ENCODE measurements at places on chromosomes 1 and 21.

DNA sequence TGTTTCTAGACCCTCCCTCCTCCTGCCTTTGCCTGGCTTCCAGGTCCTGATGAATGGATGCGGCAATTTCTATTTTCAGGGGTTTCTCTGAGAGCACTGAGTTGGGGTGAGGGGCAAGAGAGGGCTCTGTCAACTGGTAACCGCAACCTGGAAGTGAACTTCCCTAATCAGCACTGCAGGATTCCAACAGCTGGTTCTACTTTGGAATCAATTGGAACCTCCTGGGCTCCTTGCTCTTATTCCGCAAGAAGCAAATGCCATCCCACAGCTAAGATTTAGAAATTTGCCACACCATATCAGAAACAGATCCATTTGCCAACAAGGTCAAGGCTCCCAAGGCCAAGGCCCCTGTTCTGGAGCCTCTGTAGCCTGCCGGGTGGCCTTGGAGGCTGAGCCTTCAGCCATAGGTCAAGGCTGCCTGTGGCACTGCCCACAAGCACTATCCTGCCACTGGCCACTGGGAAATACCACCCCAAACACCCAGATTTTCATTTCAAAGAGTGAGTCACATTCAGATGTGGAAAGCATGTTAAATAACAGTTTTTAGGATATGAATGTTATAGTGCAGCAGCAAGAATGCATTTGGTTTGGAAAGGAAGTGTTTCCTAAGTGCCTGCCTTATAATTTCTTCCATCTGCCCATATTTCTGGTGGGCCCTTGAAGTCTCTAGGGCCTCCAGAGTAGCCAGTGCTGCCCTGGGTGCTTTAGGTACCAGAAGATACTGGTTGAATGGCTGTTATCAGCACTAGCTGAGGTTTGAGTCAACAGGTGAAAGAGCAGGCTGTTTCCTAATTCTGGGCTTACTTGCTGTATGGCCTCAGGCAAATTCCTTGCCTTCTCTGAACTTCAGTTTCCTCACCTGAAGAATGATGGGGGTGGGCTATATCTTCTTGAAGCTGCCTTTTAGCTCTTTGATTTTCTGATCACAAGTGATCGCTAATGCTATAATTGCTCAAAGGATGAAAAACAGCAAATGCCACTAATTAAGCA lies 56.3 kb upstream of the JUN start:
- DNase-seq: no peak

DNA sequence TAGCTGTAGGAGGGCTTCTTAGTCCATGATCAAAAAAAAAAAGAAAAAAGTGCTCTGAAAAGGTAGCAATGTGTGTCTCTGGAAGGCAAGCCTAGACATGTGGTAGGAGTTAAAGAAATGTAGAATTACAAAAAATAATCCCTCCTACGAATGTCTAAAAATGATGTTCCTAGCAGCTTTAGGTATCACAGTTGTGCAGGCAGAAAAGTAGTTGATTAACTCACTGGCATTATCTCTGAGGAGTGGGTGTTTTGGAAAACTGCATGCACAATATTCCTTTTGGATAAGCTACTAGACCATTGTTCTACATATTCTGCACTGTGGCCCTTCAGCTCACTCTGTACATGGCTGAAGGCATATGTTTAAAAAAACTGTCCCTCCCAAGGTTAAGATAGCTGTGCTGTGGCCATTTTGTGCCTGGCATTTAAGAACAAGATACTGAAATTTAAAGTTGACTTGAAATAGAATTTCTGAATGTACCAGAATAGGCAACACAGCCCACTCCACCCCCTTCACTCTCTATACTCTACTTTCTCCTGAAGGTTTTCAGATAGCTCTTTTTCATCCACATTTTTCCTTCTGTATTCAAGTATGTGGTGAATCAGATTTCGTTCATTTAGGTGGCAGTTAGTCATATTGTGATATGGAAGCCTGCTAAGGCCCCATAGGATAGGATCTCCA lies 463.9 kb upstream of the LRRC7 start:
- DNase-seq: no peak

DNA sequence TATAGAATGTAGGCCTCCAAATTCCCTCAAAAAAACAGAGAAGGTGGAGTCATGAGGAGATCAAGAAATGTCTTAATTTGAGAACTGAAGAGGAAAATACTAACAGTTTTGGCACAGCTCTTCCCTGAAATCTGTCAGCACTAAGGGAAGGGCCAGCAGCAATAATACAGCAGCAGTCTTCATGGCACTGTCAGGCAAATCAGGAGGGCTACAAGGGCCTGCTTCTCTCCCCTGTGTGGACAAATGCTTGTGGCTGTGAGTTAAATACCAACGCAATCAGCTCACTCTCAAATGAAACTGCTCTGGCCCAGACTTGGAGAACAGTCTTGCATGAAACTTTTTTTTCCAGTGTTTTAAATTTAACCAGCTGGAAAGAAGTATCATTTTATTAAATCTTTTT lies 20.5 kb upstream of the CNN3 start:
- no peak for DNase-seq

DNA sequence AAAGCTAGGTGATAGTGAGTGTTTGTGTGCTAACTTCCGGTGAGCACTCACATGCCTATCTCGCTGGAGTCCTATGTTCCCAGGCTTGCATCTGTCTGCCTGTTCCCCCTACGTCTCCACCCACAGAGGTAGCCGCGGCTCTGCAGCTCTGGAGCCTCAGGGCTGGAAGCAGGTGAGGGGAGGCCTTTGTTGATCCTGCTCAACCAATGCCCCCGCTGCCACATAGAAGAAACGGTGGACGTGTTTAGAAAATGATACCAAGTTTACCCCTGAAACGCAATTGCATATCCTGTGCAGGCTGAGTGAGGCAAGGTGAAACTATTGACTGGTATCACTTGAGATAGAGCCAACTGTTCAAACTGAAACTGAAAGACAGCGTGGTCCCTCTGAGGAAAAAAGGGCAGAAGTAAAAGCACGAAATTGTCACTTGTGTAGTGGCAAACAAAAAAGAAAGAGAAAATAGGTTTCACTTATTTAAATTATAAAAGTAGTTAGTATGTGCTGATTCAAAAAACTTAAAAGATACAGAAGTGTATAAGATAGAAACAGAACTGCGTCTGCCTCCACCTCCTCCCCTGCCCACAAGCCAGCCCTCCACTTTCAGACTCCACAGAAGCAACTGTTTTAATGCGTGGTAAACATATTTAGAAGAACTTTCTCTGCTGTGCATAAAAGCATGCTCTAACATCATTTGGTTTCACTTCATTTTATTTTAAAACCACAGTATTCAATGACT lies 38.6 kb upstream of the ETS2 start:
- peak; percentile 29 for DNase-seq

GRCh38 chr1:232626452-232626851 lies 3.5 kb downstream of the SIPA1L2 start:
- no peak for DNase-seq

DNA sequence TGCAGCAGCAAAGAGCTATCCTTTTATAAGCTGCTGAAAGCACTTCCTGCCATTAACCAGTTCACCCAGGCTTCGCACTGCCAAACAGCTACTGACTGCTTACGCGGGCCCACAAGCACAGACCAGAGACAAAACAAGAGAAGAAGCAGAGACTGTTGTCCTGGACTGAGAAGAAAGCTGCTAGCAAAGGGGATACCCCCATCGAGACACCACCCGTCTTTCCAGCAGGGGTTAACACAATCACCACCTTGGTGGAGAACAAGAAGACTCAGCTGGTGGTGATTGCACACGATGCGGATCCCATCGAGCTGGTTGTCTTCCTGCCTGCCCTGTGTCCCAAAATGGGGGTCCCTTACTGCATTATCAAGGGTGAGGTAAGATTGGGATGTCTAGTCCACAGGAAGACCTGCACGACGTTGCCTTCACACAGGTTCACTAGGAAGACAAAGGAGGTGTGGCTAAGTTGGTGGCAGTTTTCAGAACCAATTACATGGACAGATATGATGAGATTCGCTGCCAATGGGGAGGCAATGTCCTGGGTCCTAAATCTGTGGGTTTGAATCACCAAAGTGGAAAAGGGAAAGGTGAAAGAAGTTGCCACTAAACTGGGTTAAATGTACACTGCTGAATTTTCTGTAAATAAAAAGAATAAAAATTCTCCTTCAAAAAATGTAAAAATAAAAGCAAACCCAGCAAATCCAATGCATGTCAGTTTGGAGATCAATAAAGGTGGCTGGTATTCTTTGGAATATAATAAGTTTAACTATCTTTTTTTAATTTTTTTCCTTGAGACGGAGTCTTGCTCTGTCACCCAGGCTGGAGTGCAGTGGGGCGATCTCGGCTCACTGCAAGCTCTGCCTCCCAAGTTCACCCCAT lies 1.2 kb downstream of the FMO5 start:
- no peak for DNase-seq

DNA sequence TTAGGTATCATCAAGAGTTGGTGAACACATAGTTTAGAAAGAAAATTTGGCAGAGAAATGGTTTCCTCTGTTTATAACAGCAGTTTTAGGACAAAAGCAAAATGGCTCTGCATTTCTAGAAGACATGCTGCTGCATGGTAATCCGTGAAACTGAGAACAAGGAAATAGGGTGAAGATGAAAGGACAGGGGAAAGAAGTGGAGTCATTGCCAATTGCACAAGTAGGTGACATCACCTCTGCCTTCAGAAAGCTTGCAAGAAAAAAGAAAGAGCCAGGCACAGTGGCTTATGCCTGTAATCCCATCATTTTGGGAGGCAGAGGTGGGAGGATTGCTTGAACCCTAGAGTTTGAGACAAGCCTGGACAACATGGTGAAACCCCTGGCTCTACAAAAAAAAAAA lies 217.6 kb downstream of the LMX1A start:
- no peak for DNase-seq

DNA sequence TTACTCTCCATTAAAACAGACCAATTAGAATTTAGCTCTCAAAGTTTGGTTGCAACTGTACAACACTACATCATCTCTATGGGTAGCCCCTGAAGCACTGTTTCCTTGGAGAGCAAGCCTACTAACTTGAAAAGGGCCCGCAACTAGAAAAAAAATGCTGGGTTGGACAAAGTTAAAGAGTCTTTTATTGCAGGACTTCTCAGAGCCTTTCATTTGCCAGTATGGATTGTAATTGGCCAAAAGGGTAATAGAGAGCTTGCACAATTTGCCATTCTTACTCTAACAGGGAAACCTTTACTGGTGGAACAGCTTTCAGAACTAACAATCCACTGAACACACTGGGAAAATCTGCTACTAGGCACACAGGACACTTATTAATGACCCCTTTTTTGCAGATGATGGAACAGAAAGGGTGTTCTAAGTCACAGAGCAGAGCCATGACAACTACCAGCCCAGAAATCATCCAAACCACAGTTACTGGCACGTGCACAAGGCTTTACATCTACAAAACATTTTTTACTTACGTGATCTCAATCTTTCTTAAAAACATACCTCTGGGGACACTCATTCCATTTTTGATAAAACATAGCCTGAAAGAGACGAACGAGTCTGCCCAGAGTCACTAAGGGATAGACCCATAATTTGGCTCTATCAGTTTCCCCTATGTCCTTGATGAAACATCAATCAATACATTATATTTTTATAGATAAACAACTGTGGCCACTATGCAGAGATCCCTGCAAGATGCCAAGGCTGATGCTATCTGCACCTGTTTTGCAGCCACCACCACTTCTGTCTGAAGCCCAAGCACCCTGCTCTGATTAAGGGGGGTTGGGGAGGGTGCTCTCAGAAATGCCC lies 176.3 kb upstream of the EDN2 start:
- DNase-seq: no peak

DNA sequence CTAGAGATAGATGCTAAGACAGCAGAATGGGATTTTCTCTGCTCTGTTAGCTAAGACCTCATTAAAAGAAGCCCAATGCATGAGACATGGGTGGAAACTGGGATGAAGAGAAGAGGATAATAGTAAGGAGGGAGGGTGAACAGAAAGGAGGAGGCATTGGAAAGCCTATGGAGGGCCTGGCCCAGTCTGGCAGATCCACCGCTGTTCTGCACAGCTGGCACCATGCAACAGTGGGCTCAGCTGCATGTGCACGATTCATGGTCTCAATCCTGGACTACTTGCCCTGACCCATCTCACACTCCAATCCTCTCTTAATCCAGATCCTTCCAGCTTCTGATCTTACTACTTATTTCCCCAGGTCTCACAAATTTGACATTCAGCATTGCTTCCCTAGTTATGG lies 2.2 kb downstream of the PHC2 start:
- DNase-seq: no peak

DNA sequence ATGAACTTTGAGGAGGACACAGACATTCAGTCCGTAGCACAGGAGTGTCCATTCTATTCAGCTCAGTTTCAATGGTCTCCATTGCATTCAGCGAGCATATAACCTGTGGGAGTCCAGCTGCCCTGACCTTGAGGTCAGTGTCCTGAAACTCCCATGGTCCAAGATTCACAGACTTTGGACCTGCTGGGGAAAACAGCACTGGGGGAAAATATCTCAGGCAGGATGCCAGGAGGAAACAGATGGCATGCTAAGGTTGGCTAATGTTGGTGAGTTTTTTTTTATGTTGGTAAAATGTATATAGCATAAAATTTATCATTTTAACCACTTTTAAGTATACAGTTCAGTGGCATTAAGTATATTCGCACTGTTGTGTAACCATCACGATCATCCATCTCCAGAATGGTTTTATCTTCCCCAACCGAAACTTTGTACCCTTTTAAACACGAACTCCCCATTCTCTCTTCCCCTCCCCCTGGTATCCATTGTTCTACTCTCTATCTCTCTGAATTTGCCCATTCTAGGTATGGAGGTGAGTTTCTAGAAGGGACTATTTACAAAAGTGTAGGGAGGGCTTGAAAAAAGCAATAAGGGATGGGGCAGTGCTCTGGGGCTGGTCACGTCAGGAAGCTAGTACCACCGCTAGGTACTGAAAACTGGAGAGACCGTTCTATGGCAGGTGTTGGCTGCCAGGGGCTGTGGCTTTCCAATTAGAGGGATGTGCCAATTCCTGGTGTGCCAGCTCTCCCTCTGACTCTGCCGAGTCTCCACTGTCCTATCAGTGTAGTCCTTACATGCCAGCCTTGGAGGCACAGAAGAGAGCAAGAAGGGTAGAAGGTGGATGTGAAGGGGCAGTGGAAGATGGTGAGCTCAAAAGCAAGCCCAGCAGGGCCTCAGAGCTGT lies 85.3 kb downstream of the FOXD2 start:
- no peak for DNase-seq

DNA sequence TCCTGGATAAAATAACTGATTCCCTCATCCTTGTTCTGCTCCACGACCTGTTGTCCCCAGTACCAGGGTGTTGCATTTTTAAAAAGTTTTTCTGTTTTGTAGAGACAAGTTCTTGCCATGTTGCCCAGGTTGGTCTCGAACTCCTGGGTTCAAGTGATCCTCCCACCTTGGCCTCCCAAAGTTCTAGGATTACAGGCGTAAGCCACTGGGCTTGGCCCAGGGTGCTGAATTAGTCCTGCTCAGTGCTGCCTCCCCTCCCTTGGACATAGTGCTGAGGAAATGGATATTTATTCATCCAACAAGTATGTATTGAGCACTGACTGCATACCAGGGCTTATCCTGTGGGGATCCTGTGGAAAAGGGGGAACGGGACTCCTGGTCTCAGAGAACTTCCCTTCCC lies 126.4 kb downstream of the PTPRU start:
- DNase-seq: no peak

- no peak for DNase-seq
Observed at GRCh38 chr1:220300442-220301121, 28.3 kb upstream of the RAB3GAP2 start.

Measured in activated T-cell treated with anti-CD3 and anti-CD28 coated beads for 1 hour (primary cell).